Activated B cell treated with CpG ODN at 0.5 μM for 24 hours (primary cell): ENCODE measurements at places on chromosomes 7 and 10. TPM values are rescaled to one million over a fixed set of nuclear protein-coding genes. Genes with fewer than 3 reads are reported as not detected.

DNA sequence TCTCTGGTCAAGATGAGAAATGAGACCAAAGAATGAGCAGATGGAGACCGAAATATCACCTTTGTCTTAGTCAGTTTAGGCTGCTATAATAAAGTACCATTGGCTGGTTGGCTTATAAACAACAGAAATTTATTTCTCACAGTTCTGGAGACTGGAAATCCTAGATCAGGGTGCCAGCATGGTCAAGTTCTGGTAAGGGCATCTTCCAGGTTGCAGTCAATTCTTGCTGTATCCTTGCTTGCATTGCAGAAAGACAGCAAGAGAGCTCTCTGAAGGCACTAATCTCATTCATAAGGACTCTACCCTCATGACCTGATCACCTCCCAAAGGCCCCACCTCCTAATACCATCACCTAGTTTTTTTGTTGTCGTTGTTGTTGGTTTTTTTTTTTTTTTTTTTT is 52.7 kb upstream of the MKLN1 start:
- DNase-seq = no peak

- no peak for DNase-seq
These were observed 8.3 kb downstream of the CDK14 start for GRCh38 chr7:90604383-90604782.

DNA sequence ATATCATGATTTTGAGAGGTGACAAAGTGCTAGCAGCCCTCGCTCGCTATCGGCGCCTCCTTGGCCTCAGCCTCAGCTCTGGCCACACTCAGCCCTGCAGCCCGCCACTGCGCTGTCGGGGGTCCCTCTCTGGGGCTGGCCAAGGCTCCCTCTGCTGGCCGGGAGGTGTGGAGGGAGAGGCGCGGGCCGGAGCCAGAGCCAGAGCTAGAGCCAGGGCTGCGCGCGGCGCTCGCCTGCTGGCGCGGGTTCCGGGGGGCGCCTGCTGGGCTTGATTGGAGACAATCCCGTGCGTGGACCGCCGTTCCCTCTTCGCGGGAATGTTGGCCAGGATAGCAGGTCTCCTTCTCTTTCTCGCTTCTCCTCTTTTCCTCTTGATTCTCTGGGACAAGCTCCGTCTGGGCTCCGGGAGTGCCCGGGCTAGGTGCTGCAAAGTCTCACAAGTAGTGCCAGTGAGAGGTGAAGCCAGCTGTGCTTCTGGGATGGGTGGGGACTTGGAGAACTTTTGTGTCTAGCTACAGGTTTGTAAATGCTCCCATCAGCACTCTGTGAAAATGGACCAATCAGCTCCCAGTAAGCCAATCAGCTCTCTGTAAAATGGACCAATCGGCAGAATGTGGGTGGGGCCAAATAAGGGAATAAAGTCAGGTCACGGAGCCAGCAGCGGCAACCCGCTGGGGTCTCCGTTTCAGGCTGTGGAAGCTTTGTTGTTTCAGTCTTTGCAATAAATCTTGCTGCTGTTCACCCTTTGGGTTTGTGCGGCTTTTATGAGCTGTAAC is 43.4 kb upstream of the ELMO1 start:
- no peak for DNase-seq

- no peak for DNase-seq
These were observed 200.3 kb upstream of the PPP2R2D start for GRCh38 chr10:131700506-131700905.

- no peak for DNase-seq
These were observed 82.3 kb downstream of the ANKRD7 start for GRCh38 chr7:118306771-118307170.

DNA sequence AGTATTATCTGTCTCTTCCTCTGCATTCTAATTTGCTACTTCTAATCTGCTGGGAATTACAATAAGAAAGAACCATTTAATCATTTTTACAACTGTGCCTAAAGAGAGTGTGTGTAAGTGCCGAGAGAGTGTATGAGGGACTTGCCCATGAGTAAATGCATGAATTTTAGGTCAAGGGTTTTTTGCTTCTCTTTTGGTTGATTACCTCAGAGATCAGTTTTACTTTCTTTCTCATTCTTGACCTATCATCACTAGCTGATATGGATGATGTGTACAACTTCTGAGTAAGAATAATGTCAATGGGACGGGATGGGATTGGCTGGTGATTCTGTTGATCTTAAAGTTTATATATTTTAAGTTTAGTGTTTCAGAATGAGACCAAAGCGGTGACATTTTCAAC is 47.8 kb downstream of the IKZF1 start:
- DNase-seq = no peak

GRCh38 chr7:131509781-131510180 is 46.6 kb downstream of the PODXL start:
- DNase-seq = no peak

Gene SAMD9
- 24.4 and 26.3 TPM in 2 replicates for total RNA-seq
